Activated CD4-positive, alpha-beta T cell treated with anti-CD3 and anti-CD28 coated beads, Interleukin-2, amount 50 U/mL, for 48 hours (primary cell): ENCODE measurements at places on chromosomes 16 and 17.
A peak's percentile ranks its signal among the peaks of the same experiment; 100 is the strongest.

DNA sequence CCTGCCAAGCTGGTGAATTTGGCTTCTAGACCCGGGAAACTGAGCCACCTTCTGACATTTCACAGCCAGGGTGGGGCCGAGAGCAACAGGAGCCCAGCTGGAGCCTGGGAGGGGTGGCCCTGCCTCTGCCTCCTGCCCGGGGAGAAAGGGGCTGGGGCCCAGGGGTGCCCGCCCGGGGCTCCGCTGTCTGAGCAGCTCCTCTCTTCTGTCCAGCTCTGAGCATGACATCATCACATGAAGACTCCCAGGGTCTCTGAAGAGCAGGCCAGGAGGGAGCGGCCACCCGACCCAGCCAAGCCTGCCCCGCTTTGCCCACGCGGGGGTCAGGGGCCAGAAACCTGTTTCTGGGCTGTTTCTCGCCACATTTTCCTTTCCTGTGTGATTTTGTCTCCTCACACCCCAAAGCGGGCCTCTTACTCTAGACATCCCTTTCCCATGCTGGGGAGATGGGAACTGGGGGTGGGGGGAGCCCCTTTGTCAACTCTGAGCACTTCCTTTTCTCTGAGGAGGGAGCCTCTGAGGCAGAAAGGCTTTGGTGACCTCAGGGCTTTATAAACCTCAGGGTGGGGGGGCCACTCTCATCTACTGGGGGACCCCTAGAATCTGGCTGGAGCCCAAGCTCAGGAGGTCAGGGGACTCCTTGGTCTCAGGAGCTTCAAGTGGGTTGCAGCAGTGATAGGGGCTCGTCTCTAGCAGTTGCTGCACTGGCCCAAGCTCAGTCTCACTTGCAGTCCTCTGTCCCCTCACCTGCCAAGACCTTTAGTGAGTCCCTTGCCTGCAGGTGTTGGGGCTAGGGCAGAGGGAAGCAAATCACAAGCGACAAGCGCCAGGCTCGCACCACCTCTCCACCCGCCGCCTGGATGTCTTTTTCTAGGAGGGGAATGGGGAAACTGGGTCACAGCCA is 7.6 kb downstream of the UBALD2 start:
- DNase-seq, result peak; percentile 80

DNA sequence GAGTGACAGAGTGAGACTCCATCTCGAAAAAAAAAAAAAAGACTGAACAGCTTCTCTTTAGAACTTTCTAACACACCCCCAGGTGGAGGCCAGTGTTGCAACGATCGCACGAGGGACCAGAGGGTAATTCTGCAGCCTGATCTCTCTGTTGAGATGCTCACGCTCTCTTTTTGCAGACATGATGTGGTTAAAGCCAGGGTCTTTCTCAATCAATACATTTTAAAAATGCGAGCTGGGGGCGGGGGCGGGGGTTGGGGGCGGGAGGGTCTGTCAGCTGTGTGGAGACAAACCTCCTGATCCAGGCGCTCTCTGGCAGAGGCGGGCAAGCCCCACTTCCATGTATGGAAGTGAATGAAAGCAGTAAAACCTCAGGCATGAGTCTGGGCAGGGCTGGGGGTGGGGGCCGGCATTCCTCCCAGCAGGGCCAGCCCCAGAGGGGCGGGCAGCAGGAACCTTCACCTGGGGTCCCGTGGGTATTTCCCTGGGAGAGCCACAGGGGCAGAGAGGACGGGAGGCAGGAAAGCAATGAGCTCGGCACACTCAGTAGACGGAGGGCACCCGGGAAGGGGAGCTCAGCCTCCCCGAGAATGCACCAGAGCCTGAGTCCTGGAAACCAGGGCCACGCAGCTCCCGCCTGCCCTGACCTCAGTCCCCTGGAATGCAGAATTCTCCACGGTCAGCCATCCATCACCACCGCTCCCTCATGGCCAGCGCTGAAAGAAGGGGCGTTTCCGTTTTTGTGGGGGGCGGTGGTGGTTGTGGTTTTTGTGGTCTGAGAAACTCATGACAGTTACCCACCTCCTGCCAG is 28.0 kb downstream of the NXN start:
- DNase-seq, result no peak

- DNase-seq, result no peak
Measured at GRCh38 chr17:66446419-66446818, 144.0 kb downstream of the PRKCA start.

DNA sequence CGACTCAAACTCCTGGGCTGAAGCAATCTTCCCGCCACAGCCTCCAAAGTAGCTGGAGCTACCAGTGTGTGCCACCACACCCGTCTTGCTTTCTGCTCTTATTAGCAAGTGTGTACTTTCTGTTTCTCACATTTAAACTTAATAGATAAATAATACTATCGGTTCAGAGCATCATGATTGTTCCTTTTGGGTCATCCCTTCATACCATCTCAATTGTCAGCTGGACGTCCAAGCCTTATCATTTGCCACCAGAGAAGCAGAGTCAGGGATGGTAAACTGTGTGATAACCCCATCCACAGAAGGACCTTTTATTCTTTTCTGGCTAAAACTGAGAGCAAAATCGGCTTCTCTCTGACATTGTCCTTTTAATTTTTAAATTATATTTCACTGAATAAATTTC is 279.8 kb upstream of the GOT2 start:
- no peak for DNase-seq

GRCh38 chr16:73057291-73058210 is 9.6 kb upstream of the ZFHX3 start:
- DNase-seq, result no peak

GRCh38 chr16:77212741-77213541 is 13.7 kb downstream of the SYCE1L start:
- peak; percentile 74 for DNase-seq

- no peak for DNase-seq
Measured at GRCh38 chr16:85377388-85378144, 235.6 kb upstream of the GSE1 start.

DNA sequence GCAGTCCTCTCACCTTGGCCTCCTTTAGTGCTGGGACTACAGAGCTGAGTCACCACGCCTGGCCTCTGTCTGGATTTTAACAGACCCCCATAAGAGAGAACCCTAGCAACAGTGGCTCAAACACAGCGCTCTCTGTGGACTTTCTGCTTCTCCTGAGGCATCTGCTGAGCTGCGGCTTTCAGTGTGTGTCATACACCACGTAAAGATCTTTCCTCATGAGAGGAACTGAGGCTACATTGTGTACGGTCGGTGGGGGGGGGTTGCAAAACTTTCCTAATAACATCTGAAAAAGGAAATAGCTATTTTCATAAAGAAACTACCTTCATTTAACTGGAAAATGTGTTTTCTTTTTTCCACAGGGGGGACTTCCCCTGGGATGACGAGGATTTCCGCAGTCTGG is 32.9 kb downstream of the DEF8 start:
- peak; percentile 30 for DNase-seq

- no peak for DNase-seq
Measured at GRCh38 chr16:87077750-87078127, 239.5 kb downstream of the C16orf95 start.

GRCh38 chr17:81635973-81636504 is 873 bp downstream of the NPLOC4 start:
- no peak for DNase-seq

- DNase-seq, result no peak
Measured at GRCh38 chr17:18860161-18860972, 2.4 kb downstream of the PRPSAP2 start.

DNA sequence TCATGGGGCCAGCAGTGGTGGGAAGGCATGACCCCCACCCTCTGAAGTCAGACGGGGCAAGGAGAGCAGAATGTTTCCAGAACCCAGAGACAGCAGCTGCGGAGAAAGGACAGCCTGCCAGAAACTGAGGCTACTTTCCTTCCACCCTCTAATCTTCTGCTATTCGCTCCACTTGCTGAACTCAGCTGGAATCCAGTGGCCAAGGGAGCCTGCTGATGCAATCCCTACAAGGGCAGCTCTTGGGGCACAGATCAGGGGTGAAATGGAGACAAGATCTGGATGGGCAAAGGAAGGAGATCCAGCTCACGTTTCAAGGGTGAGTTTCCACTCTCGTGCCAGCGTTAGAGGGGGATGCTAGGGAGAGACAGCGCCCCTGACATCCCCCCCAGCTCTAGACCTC is 479.1 kb downstream of the SLC39A11 start:
- no peak for DNase-seq

- DNase-seq, result no peak
Measured at GRCh38 chr16:20750558-20750957, 8.9 kb upstream of the THUMPD1 start.

GRCh38 chr17:31487648-31488263 is 96.3 kb downstream of the RAB11FIP4 start:
- DNase-seq, result peak; percentile 90

DNA sequence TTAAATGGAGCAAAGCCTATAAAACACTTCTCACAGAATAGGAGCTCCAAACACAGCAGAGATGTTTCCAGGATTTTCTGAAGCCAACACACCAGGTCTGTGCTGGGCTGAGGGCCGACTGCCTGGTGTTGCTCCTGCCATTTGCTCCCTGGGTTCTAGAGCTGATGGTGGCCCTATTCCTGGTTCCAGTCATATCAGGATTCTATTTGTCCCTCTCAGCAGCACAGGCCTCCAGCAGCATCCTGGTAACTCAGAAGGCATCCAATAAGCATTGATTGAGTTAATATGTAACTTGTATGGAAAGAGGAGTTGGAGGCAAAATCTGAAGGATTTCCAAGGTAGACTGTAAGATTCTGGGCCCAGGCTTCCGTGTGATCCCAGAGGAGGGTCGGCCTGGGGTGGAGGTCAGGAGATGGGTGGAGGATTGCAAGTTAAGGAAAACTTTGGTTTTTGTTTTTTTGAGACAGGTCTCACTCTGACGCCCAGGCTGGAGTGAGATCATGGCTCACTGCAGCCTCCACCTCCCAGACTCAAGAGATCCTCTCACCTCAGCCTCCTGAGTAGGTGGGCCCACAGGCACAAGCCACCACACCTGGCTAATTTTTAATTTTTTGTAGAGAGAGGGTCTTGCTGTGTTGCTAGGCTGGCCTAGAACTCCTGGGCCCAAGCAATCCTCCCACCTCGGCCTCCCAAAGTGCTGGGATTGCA is 5.7 kb downstream of the NUPR1 start:
- DNase-seq, result no peak

DNA sequence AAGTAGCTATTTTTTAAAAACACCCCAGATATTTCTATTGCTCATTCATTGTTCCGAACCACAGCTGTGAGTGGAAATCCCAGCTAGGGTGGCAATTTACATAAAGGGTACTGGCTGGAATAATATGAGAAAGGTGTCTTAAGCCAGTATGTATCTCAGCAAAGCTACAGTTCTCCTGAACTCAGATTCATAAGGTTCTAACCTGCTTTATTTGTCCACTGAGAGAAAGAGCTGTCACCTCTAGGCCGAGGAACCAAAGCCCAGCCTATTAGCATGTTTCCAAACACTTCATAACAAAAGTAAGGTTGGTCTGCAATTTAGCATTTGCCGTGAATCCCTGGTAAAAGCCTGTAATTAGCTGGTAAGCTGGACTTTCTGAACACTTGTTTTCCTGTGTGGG is 57.0 kb upstream of the CLEC19A start:
- no peak for DNase-seq

- DNase-seq, result peak; percentile 92
Measured at GRCh38 chr16:21708533-21709115, 44.9 kb downstream of the OTOA start.

GRCh38 chr16:65662256-65662655 is 540.4 kb upstream of the CDH11 start:
- DNase-seq, result no peak

GRCh38 chr17:14297161-14297851 is 3.6 kb upstream of the HS3ST3B1 start:
- DNase-seq, result peak; percentile 50

DNA sequence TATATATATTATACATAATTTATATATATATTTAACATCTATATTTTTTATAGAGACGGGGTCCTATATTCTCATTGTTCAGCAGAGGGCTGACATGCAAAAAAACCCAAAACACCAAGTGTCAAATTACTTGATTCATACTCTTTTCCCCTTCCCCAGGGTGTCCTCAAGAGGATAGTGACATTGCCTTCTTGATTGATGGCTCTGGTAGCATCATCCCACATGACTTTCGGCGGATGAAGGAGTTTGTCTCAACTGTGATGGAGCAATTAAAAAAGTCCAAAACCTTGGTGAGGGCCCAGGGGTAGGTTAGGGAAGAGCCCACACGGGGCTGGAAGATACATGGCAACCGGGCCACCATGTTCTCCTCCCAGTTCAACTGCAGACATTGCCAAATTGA is 11.0 kb downstream of the ITGAM start:
- no peak for DNase-seq

GRCh38 chr17:48990882-48991357 is 6.3 kb upstream of the IGF2BP1 start:
- DNase-seq, result no peak

- peak; percentile 22 for DNase-seq
Measured at GRCh38 chr17:50146927-50147665, 3.4 kb downstream of the PPP1R9B start.
